ENCODE measurements at places on chromosomes 5 and 9.
A peak's percentile ranks its signal among the peaks of the same experiment; 100 is the strongest.

DNA sequence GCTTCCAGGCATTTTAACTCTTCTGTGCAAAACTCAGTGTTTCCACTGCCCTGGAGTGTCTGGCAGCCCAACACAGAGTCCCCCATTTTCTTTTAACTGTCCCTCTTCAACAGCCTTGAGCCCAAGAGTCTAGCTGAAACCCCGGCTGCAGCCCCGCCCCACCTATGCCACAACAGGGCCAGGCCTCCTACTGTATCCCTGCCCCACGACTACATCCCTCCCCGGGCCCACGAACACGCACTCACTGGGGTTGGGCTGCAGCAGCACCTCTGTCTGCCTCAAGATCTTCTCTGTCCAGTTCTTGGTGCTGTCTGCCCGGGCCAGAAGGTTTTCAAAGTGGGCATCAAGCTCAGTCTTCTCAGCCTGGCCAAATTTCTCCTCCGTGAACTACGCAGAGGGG lies 6.1 kb downstream of the SH3GLB2 start:
- DNase-seq, result no peak

DNA sequence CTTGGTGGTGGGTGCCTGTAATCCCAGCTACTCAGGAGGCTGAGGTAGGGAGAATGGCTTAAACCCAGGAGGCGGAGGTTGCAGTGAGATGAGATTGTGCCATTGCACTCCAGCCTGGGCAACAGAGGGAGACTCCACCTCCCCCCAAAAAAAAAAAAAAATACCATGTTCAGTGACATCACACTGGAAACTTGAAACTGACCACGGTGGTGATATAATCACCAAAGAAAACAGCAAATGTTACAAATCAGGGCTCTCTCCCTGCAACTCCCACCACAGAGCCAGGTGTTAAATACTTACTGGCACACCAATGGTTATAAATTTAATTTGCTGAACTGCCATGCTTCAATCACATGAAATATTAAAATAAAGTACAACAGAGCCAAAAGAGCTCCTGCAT lies 81.4 kb downstream of the ZNF608 start:
- DNase-seq, result no peak

GRCh38 chr5:56814361-56814962 lies 887 bp upstream of the MAP3K1 start:
- peak; percentile 36 for DNase-seq

DNA sequence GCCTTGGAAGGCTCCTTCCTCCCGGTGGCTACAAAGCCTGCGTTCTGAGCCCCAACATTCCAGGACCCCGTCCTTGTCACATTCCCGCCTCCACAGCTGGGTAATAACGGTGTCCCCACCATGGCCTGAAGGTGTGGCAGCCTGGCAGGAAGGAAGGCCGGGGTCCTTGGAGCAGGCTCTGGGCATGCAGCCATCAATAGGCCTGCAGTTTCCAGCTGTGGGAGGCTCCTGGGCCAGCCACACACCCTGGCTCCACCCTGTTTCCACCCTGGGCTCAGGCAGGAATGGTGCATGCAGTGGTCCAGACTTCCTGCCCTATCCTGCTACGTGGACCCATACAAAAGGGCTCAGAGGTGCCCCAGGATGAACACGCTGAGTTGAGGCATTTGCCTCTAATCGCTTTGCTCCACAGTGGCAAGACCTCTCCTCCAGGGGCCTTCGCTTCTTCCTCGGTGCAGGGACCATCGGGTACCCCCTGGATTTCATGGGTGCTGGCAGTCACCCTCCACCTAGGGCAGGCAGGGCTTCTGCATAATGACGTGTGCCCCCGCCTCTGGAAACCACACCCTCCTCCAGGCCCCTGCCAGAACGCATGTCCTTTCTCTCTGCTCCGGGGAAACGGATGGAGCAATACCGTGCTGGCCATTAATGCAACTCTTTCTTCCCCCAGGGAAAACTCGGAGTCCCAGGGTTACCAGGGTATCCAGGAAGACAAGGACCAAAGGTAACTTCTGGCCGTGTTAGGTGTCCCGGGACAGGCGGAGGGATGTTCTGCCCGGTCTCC lies 95.1 kb upstream of the FCN2 start:
- no peak for DNase-seq

DNA sequence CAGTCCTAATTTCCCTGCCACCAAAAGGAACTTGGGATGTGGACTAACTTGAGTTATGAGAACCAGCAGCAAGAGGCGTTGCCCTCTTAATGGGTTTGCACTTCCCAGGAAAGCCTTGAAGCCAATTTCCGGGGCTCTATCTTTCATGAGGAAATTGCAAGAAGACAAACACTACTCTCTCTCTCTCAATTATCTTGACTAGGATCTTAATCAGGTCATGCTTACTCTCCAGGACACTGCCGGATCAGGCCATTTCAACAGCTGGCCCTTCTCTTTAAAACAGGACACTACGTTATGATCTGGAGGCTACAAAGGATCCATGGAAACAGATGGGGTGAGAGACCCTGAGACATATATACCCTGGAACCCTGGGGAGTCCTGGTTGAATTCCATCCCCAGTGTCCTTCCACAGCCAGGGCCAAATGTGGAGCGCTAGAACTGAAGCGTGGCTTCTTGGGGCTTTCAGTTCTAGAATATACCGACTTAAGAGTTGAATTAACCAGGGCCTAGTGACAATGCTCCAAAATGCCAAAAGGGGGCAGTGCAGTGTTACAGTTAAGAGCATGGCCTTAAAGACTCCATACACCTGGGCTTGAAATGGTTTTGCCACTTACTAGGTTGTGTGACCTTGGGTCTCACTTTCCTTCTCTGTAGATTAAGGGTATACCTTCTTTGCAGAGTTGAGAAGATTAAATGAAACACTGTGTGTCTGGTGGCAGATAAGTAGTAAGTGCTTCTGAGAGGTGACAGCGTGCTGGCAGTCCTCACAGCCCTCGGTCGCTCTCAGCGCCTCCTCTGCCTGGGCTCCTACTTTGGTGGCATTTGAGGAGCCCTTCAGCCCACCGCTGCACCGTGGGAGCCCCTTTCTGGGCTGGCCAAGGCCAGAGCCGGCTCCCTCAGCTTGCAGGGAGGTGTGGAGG lies 21.1 kb downstream of the FAM219A start:
- DNase-seq, result peak; percentile 33

GRCh38 chr5:150144246-150144801 lies 11.3 kb downstream of the PDGFRB start:
- no peak for DNase-seq

GRCh38 chr5:103587185-103587748 lies 24.7 kb upstream of the NUDT12 start:
- DNase-seq, result no peak

DNA sequence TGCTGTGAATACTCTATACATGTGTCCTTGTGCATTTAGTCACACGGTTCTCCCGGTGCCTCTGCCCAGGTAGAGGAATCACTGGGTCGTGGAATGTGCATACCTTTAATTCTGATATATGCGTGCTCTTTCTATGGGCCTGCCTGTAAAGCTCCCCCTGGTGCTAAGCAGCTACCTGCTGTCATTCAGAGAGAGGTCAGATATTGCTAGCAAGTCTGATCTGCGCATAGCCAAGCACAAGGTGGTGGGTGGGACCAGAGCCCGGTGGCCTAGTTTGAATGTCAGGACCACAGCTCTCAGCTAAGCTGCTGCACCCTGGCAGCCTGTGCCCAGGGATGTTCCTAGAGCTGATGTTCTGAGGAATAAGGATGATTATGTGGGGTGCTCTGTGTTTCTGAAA lies 33.4 kb downstream of the TJP2 start:
- no peak for DNase-seq

DNA sequence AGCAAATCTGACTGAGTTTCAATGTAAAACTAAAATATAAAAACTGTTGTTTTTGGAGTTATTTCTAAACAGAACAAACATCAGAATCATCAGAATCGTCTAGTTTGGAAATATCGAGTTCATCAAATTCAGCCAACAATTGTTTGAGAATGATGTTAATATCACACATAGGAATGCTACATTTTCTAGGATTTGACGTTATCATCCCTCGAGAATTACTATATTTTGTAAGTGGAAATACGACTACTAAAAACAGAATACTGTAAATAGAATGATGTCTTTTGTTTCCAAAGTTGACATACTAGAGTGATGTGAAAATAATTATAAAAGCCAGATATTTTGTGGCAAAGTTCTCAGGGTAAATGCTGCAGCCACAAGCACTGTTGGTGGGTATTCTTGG lies 805.9 kb downstream of the TLE1 start:
- no peak for DNase-seq

GRCh38 chr5:96408210-96408777 lies 24.8 kb downstream of the PCSK1 start:
- no peak for DNase-seq

DNA sequence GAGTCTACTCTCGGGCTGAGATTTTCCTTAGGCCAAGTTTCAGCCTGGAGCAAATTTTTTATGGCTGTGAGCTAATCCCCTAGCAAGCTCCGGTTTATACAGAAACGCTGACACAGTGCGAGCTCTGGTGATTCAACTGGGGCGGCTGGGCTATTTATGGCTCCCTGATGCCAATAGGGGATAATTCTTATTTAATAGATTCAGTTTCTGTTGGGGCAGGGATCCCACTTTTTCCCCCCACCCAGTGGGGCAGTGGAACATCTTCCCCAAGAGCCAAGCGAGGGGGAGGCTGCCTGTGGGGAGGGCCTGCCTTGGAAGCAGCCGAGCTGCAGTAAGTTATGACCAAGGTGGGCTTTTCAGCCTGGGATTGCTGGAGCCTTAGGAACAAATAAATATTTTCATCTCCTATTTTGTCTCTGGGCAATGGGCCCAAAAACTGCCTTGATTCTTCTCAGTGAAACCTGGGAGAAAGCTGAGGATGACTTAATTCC lies 129.1 kb downstream of the MACROH2A1 start:
- no peak for DNase-seq

DNA sequence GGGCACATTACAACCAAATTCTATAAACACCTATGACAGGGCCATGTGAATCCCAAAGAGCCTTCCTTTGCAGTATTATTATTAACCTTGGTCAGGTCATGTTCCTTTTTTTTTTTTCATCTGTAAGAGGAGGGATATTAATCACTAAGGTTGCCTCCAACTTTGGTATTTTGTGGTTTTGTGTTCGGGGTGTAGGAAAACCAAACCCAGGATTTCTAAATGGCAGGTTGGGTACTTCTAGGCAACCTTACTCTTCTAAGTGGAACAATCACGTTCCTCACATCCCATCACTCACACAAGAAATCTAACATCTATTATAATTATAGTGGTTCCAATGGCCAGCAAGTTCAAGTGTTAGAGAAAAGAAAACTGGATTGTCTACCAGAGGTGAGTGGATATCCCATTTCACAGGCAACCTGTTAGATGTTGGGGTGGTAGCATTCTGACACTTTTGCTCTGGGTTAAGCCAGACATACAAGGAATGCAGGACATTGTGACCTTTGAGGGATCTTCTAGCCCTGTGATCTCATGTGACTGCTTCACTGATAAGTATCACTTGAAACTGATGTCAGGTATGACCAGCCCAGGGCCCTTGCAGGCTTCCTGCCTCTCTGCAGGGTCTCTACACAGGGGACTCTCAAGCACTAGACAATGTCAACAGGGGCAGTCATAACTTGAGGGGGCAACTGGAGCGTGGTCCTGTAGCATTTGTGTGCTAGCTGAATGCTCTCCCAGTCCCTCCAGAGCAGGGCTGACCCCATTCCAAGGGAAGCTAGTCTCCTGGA lies 126.2 kb upstream of the VLDLR start:
- no peak for DNase-seq

DNA sequence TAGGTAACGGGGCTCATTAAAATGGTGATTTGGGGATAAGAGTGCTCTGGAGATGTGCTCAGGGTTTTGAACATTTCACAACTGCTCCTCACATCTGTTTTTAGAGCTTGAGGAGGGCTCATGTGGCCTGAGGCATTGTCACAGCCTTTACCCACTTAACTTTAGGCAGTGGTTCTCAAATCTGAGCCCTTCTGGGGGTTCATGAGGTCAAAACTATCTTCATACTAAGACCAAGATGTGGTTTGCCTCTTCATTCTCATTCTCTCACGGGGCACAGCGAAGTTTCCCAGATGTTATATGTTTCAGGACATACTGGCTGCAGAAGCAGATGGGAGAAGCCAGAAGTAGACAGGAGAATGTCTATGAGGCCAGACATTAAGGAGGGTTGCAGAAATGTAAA lies 38.4 kb downstream of the STXBP1 start:
- no peak for DNase-seq

DNA sequence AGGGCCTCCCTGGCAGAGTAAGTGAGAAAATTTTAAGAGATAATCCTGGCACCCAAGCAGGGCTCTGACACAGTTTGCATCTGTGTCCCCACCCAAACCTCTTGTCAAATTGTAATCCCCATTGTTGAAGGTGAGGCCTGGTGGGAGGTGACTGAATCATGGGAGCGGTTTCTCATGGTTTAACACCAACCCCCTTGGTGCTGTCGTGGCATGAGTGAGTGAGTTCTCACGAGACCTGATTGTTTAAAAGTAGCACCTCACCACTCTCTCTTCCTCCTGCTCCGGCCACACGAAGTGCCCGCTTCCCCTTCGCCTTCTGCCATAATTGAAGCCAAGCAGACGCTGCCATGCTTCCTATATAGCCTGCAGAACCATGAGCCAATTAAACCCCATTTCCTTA lies 80.1 kb downstream of the FBXW11 start:
- no peak for DNase-seq

DNA sequence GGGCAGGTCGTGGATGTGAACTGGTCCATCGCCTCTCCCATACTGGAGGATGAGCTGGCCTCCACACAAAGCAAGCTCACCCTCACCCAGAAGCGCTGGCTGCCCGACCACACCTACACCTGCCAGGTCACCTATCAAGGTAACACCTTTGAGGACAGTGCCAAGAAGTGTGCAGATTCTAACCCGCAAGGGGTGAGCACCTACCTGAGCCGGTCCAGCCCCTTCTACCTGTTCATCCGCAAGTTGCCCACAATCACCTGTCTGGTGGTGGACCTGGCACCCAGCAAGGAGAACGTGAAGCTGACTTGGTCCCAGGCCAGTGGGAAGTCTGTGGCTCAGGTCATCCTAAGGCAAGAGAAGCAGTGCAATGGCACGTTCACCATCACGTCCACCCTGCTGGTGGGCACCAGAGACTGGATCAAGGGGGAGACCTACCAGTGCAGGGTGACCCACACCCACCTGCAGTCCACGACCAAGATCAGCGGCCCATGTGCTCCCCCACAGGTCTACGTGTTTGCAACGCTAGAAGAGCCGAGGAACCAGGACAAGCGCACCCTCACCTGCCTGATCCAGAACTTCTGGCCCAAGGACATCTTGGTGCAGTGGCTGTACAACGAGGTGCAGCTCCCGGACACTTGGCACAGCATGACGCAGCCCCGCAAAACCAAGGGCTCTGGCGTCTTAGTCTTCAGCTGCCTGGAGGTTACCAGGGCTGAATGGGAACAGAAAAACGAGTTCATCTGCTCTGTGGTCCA lies 71.3 kb downstream of the INSL6 start:
- no peak for DNase-seq

GRCh38 chr9:128733256-128733655 lies 9.3 kb upstream of the ZDHHC12 start:
- no peak for DNase-seq

- DNase-seq, result no peak
Observed at GRCh38 chr5:14218480-14218879, 75.3 kb downstream of the TRIO start.

- DNase-seq, result no peak
Observed at GRCh38 chr9:19201899-19202891, 28.3 kb upstream of the DENND4C start.

- DNase-seq, result no peak
Observed at GRCh38 chr5:167816864-167817263, 474.6 kb upstream of the WWC1 start.

Measured in CD8-positive, alpha-beta memory T cell (primary cell).